ENCODE measurements at places on chromosomes 5 and 9.

DNA sequence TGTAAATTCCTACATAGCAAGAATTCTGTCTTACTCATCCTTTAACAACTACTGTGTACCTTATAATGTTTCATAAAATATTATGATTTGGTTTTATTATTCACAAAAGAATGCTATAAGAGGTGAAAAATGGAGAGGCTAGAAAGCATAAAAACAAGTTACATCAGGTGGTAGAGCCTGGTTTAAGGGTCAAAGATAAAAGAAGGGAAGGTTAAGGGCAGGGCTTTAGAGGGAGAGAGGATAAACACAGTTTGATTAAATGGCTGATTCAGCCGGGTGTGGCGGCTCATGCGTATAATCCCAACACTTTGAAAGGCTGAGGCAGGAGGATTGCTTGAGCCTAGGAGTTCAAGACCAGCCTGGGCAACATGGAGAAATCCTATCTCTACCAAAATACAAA lies 40.4 kb upstream of the HSPB3 start:
- DNase-seq = no peak

GRCh38 chr5:140576776-140577201 lies 12.2 kb downstream of the SLC35A4 start:
- no peak for DNase-seq

DNA sequence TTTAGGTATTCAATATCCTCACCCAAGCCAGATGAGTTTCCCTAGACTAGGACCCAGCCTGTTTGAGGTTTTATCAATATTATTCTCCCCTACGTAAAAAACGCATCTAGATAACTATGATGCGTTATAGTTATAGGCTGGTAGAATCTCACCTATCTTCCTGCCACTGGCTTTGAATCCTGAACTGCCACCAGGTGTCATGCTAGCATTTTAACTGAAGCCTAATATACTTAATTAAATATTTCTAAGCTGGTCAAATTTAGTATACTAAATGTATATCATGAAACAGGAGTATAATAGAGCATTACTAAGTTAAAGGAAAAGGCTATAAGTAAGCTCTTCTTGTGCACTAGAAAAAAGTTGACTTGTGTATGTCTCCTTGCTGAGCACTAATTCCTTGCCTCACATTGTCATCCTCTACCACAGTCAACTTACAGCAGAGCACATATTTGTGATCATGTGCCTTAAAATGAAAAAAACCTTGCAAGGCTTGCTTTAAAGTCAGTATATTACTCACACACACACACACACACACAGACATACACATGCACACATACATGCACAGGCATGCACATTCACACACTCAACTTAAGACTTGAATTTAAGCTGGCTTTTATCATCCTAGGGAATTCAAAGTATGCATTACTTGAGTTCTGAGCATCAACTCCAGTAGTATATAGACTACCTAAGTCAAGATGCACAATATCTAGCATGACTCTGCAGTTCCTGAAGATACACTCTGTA lies 303.4 kb downstream of the ADGRV1 start:
- no peak for DNase-seq

GRCh38 chr5:32136342-32136741 lies 37.8 kb downstream of the GOLPH3 start:
- no peak for DNase-seq

- no peak for DNase-seq
These were observed 121.6 kb upstream of the ERCC6L2 start for GRCh38 chr9:95753762-95754465.

DNA sequence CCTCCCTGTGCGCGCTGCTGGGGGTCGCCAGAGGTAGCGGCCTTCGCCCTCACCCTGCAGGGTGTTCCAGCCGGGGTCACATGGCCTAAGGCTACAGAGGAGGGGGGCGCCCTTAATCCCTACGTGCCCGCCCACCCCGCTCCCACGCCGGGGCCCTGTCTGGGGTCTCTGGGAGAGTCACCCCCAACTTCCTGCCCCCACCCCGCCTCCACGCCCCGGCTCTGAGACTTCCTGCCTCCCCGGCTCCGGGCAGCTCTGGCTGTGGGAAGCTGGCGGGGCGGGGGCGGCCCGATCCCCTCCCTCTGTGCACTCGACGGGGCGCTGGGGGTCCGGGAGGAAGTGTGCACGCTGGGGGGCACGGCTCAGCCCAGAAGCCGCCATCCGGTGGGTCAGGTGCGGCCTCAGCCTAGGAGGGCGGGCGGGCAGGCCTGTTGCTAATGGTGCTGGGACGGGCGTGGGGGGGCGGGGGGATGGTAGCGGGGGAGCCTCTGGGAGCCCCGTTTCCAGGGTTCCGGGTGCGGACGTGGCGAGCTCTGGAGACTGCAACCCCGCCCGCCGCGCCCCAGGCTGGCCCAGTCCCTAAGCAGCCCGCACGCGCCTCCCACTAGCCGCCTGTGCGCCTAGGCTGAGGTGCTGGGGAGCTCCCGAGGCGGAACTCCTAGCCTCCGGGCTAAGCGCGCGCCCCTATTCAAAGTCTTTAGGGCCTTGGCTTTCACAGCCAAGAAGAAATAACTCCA lies 61.6 kb downstream of the CXXC5 start:
- no peak for DNase-seq

DNA sequence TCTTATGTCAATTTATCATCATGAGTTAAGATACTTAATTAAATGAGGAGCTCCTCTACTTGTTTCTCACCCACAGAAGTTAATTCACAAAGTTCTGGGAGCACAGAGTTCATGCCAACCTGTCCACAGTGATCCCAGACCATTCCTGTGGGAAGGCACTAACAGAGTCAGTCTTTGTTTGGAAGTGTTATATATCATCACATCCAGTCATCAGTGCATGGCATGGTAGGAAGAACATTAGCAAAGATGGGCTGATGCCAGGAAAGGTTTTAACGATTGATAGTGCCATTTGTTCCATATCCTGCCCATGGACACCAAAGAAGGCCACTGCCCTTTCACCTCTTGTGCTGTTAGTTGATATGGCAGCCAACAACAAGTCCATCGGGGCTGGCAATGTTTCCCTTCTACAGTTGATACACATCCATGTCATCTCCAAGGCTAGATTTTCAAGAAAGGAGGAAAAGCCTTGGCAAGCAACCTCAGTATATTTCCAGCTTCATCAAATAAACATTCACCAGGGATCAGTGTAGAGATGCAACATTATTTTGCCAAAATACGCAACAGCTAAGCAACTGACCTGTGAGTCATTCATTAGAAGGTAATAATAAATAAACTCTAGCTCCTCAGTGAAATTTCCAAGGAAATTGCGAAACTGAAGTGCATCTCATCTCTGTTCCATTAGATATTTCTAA lies 169.6 kb downstream of the RORB start:
- DNase-seq = no peak

DNA sequence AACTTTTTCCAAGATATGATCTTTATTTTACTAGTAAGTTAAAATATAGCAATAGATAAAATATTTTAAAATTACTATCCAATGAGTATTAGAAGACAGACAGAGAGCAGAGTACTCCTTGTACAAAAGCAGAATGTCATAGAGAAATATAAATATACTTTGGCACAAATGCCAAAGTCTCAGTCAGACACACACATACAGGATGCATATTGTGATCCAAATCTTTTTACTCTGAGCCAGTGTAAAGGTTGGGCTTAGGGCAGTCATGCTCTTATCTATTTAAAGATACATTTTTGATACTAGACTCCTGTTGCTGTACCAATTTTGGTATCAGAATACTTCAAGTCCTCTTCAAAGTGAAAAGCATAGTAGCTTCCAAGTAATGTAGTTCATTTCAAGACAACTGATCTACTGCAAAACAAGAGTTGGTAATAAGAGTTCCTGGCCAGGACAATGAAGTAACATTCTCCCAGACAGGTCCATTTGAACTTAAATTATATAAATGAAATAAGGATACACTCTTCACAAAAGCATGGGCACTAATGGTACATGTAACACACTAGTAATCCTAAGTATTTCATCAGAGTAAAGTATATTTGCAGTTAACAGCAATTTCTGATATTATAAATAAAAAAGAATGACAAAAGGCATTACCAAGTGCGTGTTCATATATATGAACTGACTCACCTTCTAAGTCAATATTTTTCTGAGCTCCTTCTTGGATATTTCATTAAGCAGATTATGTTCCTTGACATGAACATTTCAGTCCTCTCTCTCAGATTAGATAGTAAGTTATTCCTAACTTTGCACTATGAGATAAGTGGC lies 10.5 kb downstream of the PFDN1 start:
- no peak for DNase-seq

DNA sequence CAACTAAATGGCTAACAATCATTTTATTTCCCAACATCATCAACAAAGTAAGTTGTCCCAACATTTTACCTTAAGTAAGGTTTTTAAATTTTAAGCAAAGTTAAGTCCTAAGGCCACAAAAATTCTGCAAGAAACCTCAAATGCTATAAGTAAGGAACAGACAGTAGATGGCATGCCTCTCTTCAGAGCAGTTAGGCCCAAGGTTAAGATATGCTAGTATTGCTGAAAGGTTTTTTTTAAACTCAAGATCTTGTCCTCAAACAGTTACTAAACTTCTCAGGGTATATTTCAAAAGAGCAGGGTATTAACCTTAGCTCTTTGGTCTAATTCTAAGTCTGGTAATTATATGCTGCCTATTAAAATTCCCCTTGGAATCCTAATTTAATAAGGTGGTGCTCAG lies 35.1 kb downstream of the PJA2 start:
- DNase-seq = no peak

DNA sequence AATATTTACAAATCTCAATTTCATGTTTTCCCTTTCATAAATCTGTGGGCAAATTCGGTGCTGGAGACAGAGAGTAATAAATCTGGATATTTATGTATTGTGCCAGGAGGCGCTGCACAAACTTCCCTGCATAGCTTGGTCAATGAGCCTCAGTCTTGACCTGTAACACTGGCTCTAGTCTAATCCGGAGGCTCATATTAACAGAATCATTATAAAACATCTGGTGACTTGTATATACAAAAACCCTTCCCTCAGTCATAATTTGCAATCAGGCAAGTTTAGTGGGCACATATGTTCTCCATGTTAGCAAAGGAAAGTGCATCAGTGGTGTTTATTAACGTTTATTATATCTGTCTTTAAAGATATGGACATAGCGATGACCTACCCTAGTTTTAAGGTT lies 104.0 kb upstream of the BNC2 start:
- DNase-seq = no peak

DNA sequence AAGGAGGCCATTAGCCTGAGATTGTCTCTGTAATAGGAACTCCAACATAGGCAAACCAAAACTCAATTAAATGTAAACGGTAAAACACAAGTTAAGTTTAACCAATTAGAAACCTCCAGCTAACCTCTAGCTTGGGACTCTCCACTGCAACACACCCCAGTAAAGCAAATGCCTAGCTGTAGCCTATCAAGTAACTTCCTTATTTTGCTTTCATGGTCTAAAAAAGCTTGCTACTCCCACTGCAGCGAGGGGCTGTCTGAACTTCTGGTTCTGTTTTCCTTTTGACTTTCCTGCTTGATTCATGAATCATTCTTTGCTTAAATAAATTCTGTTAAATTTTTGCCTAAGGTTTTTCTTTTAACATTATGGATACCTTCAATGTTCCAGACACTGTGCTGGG lies 24.4 kb upstream of the C5orf46 start:
- no peak for DNase-seq

GRCh38 chr9:4020038-4020754 lies 279.7 kb downstream of the GLIS3 start:
- no peak for DNase-seq

DNA sequence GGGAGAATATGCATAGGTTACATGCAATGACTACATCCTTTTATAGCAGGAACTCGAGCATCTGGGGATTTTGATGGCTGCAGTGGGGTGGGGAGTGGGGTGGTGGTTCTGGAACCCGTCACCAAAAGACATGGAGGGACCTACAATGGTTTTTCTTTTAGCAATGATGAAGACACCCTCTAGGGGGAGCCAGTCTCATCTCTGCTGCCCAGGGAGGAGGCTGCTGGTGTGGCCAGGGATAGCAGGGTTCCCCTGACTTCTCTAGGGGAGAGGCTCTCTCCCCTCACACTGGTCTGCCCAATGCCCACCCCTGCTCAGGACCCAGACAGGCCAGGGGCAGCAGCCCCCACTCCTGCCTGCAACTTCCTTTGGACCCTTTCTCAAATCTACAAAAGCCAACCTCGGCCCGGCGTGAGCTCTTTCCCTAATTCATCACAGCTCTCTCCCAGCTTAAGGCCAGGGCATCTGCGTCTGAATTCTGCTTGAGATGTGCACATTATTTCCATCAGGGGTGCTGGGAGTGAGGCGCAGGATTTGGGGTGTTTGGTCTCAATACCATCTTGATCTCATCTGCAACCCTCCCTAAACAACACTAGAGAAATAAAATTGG lies 73.6 kb upstream of the RETREG1 start:
- no peak for DNase-seq

GRCh38 chr5:27472000-27472763 lies 433.8 kb upstream of the CDH9 start:
- DNase-seq = no peak

GRCh38 chr5:73215531-73215890 lies 42.5 kb downstream of the TMEM174 start:
- no peak for DNase-seq

DNA sequence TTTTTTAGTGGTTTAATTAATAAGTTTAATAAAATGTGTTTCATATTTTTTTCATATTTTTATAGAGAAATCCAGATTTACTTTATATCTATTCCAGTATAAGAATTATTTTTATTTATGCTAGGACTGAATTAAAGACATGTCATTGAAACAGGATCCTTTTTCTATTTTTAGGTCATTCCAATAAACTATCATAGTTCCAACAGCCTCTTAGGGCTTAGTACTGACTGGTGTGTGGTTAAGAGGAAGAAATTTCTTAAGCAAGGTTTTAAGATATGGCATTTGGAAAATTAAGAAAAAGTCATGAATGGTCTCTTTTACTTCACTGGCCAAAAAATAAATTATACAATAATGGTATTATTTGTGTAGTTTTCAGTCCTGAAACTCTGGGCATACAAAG lies 31.2 kb upstream of the PRR16 start:
- no peak for DNase-seq

GRCh38 chr9:35070823-35071813 lies 1.3 kb downstream of the VCP start:
- DNase-seq = no peak

All from stimulated activated CD4-positive, alpha-beta T cell treated with anti-CD3 and anti-CD28 coated beads, Interleukin-15, amount 100 ng/mL, for 1 hour (primary cell).